ENCODE measurements at places on chromosomes 5 and 9.

- DNase-seq = no peak
Observed at GRCh38 chr5:141608557-141608956, 10.2 kb downstream of the DIAPH1 start.

DNA sequence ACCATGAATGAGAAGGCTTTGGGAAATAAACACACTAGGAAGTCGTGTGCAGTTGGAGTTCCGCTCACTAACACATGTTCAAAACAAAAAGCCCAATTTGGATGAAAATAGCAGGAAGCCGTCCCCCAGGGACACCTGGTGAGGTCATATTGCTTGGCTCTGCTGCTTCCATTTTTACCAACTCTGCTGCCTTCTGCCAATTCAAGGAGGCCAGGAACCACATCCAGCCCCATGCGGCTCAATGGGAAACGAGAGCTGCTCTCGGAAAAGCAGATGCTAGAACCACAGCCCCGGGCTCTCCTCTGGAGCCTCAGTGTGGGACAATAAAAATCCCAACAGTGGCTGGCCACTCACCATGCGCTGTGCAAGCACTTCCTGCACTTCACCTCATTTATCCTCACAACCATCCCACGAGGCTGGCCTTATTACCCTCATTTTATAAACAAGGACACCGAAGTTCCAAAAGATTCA, 13.4 kb downstream of the ADAM19 start:
- DNase-seq = no peak

DNA sequence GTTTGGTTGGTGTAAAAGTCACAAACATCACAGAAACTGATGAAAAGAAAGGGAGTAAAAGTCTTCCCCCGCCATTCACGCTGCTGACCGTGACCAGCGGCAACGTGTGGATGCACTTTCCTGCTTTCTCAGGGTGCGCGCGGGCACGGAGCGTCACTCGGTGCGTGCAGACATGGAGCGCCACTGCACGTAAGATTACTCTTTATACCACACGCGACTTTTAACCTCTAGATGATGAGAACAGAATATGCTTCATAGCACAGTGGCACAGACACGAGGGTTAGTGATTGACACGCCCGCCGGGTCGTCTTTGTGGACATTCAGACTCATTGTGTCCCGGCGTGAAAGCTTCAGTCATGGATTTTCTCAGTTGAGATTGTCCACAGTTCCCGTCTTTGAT, 15.7 kb downstream of the CEP72 start:
- no peak for DNase-seq

DNA sequence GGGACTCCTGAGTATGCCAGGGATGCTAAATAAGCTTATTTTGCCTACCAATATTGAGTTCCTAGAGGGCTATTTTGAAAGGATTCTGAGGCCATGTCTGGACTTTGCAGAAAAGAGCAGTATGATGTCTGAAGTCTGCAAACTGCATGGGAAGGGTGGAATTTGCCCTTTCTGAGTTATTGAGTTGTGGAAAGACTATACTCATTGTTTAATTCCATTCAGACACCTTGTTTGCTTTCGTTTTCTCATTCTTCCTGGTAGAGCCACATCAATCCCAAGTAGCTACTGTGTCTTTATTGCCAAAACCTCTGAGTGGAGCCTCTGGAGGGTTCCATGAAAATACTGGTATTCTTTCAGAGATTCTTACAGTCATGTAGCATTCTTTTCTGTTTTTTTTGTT, 50.9 kb upstream of the PPP1R2B start:
- no peak for DNase-seq

GRCh38 chr9:13570068-13570974, 290.8 kb upstream of the MPDZ start:
- no peak for DNase-seq

DNA sequence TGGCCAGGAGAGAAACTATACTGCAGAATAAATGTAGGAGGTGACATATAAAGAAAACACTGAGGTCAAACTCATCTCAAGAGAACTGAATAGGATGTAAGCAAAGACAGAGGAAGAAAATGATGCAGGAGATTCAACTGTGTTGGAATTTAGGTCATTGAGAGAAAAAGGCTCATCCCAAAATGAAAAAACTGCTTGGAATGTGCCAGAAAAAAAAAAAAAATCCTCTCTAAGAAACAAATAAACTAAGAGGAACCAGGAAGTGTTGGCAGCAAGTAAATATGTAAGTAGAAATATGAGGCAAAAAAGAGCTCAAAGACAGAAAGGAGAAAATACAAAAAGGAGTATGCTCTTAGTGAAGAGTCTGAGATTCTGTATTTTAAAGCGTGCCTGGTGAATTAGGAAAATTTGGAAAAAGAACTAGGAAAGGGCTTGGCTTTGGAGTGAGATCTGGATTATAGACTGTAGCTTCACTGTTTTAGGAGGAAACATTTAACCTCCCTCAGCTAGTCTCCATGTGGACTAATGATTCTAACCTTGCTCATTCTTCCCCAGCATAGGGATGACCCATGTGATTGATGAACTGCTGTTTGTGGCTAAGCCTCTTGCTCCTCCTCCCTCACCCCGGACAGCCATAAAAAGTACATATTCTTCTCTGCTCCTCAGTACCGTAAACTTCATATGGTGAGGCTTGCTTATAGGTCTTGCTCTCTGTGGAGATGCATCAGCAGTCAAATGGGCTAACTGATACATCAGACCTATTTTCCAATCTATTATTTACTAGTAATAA, 185.6 kb upstream of the POU5F2 start:
- DNase-seq = no peak

- DNase-seq = no peak
Observed at GRCh38 chr5:100409660-100410151, 125.5 kb upstream of the FAM174A start.

GRCh38 chr5:140398379-140398811, 3.2 kb upstream of the ANKHD1 start:
- no peak for DNase-seq

GRCh38 chr9:126000731-126001580, 253.8 kb downstream of the PBX3 start:
- DNase-seq = no peak

Measured in stimulated activated CD8-positive, alpha-beta memory T cell treated with anti-CD3 and anti-CD28 coated beads, Interleukin-7, amount 100 ng/mL, for 48 hours (primary cell).